T-helper 9 cell (primary cell): ENCODE measurements at places on chromosomes 2 and 18.

DNA sequence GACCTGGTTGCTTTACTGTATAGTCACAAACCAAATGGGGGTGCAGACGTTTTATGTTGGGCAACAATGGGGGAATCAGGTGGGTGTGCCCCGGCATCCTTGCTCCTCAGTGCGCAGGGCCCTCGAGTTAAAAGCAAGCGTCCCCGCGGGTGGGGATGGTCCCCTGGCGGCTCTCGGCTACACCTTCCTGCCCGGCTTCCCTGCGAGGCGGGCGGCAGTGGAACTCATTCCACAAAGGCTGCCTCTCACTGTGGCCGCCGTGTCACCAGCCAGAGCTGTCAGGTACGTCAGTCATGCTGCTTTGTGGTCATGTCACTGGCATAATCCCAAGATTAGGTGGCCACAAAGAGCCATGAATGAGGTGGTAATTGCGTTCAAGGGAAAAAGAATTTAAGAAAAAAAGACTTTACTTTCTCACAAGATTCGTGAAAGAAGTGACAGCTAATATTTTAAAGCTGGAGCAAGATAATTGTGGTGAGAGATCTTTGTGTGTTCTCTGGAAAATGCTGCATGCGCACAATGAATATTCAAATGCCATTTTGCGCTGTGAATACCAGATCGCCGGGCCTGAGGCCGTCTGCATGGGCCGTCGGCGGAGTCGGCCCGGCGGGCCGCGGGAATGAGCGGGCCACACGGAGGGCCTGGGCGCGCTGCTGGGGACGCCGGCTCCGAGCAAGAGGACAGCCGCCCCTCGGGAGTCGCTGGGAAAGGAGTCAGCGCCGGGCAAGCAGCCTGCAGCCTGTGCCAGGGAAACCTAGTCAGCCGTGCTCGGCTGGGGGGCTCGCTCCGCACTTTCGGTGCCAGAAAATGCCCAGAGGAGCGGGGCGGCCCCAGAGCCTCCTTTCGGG, 82.3 kb upstream of the LDLRAD4 start:
- DNase-seq: peak; percentile 27

- no peak for DNase-seq
These were observed 567.1 kb upstream of the POU3F3 start for GRCh38 chr2:104286841-104287240.

DNA sequence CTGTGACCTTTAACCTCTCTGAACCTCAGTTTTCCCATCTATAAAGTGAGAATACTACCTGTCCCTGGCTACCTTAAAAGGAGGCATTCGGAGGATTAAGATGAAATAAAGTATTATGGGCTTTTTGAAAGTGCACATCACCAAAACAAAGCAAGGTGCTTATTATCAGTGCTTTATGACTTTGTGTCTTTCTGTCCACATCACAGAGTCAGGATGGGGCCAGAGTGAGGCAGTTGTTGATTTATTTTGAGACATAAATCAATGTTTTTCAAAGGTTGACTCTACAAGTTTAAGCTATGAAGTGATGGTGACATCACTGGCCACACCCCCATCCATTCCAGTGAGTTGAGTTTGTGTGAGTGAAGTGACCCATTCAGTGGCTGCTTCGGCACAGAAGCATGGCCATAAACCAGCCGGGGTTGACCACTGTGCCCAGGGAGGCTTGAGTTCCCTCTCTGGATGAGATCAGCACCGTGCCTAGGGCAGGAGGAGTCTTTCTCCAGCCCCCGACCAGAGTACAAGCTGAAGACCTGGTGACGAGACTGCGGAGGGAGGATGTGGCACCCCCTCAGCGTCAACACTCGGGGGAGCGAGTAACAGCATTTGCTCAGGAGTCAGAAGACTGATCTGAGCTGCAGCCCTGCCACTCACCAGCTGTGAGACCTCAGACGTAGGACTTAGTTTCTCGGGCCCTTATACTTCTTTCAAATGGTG, 89.0 kb upstream of the PPP1CB start:
- DNase-seq: no peak

GRCh38 chr2:120161190-120161589, 62.0 kb downstream of the TMEM185B start:
- no peak for DNase-seq

GRCh38 chr2:108701806-108702205, 17.5 kb upstream of the RANBP2 start:
- no peak for DNase-seq

DNA sequence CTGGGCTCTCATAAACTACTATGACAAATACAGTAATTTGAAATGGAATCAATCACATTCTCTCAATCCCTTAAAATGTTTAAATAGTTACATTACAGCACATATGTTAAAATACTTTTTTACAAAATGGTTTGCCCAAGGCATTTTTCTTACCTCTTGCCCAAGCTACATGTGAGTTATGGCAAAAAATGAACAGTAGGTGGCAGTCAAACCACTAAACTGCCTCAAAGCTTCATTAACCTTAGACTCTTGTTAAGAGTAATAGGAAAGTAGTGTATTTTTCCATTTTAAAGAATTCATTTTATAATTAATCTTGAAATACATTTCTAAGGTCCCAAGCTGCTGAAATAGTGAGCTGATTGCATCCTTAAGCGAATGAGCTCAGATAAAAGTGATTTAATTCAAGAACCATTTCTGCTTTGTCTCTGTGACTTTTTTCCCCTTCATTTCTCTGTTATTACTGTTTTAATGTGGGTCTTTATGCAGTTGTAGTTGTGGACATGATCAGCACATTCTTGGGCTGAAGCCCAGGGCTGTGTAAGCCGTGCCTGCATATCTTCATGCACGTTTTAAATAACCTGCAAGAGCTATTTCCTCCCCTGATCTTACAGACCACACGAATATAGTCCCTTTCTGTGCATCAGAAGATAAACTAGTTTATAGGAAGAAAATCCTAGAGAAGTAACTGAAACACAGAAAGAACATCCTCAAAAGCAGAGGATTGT, 311.8 kb downstream of the LNPK start:
- DNase-seq: no peak

DNA sequence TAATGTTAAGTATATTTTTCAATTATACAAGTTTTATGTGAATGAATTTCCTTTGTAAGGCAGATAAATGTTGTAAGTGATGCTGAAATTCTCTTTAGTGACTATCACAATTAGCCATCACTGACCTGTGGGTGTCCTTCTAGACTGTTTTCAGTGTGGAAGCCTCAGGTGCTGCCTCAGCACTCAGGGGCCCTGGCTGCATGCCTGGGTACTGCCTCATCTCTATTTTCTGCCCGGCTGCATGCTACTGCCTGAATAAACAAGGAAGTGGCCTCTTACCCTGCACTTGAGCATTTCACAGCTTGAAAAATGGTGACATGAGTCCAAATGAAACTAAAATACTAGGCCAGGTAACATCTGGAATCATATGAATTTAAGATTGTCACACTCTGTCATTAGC, 787.6 kb upstream of the SALL3 start:
- no peak for DNase-seq

GRCh38 chr2:19929226-19929625, 27.4 kb upstream of the TTC32 start:
- DNase-seq: no peak

GRCh38 chr18:65411061-65411460, 339.8 kb upstream of the CDH7 start:
- DNase-seq: no peak

GRCh38 chr2:12970861-12971260, 254.1 kb downstream of the TRIB2 start:
- no peak for DNase-seq

DNA sequence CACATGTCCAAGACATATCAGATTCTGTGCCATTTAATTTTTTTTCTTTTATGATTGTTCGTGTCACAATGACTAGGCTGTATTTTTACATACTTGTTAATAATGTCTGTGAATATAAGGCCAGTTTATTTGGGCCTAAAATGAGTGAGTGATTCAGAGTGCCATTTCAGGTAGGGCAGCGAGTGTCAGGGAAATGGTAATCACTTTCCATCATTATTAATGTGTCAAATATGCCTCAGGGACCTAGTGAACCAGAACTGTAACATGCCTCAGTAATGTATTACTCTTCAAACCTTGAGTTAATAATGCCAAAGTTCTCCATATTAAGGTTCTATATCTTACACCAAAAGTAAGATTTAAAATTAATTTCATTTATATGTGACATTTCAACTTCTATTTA, 8.6 kb downstream of the FAM171B start:
- no peak for DNase-seq

DNA sequence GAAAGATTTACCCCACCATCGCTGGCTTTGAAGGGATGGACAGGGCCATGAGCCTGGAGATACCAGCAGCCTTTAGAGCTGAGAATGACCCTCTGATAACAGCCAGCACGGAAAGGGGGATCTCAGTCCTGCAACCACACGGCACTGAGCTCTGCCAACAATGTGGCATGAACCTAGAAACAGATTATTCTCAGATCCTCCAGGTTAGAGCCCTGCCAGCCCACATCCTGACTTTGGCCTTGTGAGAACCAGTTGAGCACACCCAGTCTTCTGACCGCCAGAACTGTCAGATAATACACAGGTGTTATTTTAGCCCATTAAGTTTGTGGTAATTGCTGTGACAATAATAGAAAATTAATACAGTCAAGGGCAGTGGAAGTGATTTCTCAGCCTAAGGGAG, 9.4 kb upstream of the GNLY start:
- no peak for DNase-seq

DNA sequence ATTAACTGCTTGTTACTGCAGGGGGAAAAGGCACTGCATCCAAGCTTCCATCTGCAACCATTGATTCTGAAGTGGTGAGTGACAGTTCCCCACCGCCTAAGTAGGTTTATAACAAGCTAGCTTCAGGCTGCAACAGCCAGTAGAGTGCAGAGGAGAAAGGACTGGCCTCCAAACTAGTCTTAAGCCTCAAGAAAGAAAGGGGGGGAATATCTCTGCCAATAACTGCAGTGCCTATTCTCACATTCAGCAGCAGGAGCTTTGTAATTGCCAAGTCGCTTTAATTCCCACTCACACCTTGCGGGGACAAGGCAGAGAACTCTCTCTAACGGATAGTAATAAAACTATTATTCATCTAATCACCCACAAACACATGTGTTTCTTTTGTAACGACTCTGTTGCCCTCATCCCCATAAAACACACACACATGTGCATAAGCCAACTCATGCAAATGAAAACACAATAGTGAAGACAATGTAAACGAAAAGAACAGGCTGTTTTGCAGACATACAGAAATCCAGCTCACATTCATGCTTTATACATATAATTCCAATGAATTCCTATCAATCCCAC, 1963.3 kb upstream of the PIK3C3 start:
- no peak for DNase-seq

- no peak for DNase-seq
These were observed 98.7 kb downstream of the PIGN start for GRCh38 chr18:62088156-62088555.

GRCh38 chr2:192885569-192886160, 690.9 kb upstream of the TMEFF2 start:
- no peak for DNase-seq

- no peak for DNase-seq
These were observed 78.9 kb downstream of the ZBTB7C start for GRCh38 chr18:48330016-48330991.

DNA sequence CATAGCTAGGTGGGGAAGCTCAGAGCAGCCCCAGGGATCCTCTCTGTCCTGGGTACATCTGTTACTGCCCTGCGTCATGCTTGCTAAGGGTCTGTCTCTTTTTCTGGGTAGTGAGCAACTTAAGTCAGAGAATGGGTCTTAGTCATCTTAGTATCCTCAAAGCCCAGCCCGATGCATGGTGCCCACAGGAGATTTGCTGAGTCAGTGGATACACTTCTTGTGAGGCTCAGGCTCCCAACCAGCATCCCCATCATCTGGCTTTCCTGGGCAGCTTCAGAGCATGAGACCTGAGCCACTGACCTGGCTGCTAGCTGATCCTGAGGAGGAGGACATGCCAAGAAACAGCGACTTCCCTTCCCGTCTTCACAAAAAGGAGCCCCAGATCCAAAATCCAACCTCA, 10.0 kb downstream of the FOXI3 start:
- no peak for DNase-seq

GRCh38 chr2:9250498-9251153, 44.0 kb downstream of the ASAP2 start:
- no peak for DNase-seq
